ENCODE measurements at places on chromosomes 5 and 9.

DNA sequence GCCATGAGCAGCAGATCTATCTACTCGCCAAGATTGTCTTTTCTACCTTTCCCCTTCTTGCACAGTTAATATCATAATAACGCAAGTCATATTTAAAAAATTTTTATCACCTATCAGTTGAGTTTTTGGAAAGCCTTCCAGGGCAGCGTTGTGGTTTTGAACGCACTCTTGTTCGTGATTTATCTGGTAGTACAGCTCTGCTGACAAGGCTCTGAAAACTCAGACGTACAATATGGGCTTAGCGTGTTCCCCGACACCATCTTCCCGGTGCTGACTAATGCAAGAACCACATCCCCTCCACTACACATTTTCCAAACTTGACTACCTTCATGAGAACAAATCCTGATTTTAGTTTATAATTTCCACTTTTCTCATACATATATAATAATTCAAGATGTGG is 1.6 kb upstream of the NFIL3 start:
- no peak for DNase-seq

GRCh38 chr9:123048748-123049147 is 15.3 kb downstream of the GPR21 start:
- no peak for DNase-seq

GRCh38 chr5:168365581-168366081 is 74.2 kb downstream of the WWC1 start:
- no peak for DNase-seq

- DNase-seq: no peak
Measured at GRCh38 chr5:51669095-51669494, 285.8 kb downstream of the ISL1 start.

DNA sequence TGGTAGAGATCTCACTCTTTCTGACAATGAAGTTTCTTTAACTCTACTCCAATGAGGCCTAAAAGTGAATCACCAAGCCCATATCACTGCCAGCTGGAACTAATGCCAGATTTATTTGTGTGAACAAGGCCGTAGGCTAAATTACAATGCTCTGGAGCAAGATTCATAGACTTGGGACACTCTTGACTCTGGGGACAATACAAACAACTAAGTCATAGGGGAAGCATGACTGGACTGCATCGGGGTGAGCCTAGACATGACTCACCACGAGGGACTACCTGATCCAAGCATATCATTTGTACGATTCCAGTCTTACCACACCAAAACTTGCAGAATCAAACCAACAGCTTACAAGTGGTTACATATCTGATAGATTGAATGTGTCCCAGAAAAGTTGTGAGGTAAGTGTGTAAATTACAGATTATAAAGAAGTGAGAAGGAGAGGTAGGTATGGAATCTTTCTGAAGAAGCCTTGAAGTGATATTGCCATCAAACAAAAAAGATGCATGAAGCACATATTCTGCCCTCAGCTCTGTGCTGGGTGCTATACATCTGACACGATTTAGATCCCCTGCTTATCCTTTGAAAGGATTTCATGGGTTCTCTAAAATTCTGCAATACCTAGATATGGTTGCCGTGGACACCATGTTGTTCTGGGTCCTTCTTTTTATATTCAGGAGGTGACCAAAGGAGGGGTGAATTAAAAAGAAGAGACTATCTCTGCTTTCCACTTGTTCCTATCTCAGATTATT is 199.3 kb upstream of the PDE4D start:
- DNase-seq: peak; percentile 7

DNA sequence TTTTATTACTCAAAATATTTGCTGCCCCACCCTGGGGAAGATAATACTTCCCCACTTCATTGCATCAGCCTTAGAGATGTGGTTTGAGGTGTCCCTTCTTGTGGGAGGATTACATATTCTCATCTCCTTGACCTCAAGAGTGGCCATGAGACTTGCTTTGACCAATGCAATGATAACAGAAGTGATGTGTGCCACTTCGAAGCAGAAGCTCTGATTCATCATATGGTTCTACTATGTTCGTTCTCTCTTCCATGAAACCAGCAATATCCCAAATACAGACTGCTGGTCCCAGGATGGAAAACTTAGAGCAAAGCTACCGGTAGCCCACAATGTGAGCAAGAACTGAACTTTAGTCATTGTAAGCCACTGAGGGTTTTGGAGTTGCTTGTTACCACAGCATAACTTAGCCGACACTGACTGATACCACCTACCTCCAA is 92.0 kb downstream of the THBS4 start:
- DNase-seq: no peak

GRCh38 chr9:105291938-105292337 is 47.5 kb downstream of the SLC44A1 start:
- no peak for DNase-seq

DNA sequence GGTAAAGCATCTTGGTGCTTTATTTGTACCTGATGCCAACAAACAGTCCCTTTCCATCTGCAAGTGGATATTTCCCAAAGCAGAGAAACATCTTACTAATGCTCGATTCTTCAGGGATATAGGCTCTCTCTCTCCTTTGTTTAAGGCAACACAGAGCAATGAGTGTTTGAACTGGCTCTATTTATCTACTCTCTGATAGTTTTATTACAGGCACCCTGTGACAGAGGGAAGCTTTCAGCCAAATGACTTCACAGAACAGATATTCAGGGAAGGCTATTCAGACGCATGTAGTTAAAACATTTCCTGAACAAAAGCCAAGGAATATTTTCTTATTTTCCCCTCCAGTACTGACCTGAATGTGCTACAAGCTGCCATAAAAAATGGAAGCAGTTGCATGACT is 141.8 kb downstream of the YIPF5 start:
- no peak for DNase-seq

DNA sequence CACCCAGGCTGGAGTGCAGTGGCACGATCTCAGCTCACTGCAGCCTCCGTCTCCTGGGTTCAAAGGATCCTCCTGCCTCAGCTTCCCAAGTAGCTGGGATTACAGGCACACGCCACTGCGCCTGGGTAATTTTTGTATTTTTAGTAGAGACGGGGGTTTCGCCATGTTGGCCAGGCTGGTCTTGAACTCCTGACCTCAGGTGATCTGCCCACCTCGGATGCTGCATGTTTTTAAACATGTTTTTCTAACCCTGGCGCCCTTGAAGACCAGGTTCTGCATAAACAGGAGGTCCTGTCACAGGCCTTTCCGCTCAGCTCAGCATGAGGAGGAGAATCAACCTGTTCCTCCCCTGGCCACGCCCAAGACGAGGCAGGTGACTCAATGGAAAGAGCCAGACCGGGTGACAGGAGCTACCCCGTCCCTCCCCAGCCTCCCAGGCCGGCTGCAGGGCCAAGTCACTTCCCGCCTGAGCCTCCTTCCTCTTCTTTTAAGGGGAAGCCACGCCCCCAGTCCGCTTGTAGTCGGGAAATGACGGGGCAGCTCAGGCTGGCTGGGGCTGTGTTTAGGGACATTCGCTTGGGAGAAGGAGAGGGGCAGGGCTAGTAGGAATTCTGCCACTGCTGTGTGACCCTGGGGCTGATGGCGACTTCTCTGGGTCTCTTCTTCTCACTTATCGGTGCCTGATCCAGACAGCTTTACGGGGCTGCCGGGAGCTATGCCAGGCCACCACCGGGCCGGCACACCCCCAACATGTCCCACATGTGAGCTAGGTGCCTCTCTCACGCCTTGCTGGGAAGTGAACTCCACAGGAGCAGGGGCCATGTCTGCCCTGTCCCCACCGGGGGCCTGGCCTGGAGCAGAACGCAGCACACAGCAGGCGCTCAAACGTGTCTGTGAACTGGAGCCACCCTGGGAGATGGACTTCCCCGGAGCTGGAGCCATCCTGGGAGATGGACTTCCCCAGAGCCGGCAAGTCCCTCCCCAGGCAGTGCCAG is 6.1 kb downstream of the NOTCH1 start:
- DNase-seq: no peak

DNA sequence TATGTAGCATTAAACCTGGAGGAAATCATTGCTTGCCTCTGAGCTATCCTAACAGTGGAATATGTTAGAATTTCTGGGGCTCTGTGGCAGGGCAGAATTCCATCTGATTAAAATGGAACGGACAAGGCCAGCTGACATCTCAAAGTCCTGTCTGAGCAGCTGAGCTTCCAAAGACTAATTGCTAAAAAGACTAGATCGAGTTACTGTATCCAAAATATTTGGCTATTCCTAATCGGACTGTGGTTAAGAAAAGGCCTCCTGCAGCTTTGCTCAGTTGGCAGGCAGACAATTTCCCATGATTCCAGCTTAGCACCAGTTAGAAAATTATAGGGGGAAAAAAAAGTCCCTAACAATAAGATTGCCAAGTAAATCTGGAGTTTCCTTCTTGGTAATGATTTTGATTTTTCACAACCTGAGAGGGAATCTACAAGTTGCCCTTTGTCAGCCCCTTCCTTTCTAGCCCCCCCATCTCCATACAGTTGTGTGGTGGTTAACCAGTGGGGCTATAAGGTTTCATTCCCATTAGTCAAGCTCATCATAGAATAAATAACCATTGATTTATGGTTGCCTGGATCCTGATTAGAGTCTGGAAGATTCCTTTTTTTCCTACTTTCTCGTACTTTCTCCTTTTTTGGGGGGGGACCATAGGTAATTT is 26.4 kb downstream of the PTGR1 start:
- no peak for DNase-seq

- no peak for DNase-seq
Measured at GRCh38 chr9:38747067-38747466, 27.1 kb upstream of the FAM240B start.

DNA sequence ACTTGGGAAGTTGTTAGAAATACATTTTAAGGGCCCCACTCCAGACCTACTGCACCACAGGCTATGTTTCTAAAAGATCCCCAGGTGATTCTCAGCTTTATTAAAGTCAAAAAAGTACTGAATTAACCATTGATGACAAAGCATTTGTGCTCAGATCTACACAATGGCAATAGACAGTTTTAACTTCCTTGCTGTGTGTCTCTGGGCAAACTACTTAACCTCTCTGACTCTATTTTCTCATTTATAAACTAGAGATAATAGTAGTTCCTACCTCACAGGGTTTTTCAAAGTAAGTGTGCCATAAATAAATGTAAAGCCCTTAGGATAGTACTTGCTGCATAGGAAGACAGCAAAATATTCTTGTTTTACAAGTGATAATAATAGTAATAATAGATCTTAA is 66.3 kb downstream of the LIX1 start:
- DNase-seq: no peak

- DNase-seq: no peak
Measured at GRCh38 chr5:74052441-74053221, 426.6 kb downstream of the ARHGEF28 start.

DNA sequence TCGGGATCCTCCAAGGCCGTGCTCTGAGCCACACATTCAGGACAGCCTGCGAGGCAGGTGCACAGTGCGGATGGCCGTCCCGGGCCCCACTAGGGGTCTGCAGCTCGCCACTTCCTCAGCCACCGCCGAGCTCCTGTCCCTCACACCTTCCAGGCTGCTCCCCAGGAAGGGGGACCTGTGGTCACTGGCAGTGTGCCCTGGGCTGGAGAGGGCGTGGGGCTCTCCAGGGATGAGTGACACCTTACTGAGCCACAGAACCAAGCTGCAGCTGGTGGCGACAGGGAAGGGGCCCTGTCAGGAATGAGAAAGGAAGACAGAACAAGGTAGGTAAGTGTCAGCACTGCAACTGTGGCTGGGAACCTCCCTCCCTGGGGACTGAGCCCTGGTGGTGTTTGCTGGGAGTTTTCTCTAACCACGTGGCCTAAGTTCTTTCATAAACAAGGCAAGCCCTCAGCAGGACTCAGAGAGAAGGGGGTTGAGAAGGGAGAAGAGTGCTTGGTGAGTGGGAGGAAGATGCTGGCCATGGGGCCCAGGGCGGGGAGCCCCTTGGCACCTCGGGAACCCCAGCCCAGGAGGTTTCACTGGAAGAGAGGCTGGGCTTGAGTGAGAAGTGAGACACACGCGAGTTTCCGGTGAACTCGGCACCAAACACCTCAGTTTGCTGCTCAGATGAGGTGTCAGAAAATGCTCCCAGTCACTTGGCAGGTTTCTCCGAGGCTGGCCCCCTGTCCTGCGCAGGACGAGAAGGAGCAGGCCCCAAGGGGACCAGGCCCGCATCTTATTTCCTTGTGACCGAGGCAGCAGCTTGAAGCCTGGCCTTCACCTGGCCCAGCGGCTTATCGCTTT is 5.2 kb downstream of the IL13 start:
- no peak for DNase-seq

- no peak for DNase-seq
Measured at GRCh38 chr5:174314261-174314660, 268.8 kb downstream of the NSG2 start.

DNA sequence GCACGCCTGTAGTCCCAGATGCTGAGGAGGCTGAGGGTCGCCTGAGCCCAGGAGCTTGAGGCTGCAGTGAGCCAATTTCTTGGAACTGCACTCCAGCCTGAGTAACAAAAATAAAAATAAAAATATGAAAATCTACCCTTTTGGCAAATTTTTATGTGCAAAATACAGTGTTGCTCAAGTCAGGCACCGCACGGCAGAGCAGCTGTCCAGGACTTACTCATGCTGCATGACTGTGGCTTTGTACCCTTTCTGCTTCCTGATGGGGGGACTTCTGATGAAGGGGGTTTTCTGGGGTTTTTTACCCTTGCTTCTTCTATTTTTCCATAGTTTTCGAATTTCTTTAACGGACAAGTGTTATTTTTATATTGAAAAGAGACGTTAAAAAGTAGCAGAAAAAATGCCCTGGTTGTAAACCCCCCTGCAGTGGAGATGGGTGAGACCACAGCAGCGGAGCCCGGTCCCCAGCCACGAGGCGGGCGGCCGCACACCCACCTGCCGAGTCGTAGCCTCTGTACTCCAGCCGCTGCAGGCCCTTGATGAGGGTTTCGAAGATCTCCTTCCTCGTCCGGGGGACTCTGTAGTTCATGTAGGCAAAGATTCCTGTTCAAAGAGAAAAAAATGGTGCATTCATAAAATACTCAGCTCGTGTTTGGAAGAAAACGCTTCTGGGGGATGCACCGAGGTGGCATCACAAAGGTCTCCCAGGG is 15.0 kb downstream of the GFPT2 start:
- no peak for DNase-seq

DNA sequence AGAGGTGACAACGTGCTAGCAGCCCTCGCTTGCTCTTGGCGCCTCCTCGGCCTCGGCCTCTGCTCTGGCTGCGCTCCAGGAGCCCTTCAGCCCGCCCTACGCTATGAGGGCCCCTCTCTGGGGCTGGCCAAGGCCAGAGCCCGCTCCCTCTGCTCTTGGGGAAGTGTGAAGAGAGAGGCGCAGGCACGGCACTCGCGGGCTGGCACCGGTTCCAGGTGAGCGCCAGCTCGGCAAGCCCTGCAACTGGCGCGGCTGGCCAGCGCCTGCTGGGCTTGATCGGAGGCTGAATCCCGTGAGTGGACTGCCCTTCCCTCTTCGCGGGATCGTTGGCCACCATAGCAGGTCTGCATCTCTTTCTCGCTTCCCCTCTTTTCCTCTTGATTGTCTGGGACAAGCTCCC is 298.0 kb upstream of the PTPRD start:
- no peak for DNase-seq

GRCh38 chr5:122019919-122020590 is 58.0 kb downstream of the LOX start:
- no peak for DNase-seq

DNA sequence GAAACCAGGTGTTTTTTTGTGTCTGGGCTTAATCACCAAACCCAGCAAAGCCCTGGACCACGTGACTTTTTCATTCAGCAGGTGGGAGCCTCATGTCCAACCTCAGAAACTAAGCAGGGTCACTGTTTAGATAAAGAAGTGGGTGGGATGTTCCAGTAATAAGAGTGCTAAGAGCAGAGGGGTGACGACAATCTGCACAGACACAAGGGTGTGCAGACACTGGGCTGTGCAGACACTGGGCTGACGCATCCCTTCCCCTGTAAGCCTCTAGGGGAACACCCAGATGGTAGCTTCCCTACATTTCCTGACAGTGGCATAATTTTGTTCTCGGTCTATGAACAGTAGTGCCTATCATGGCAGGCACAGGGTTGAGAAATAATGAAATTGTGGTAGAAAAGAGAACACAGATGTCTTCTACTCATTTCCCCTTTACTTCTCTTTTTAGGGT is 85.1 kb downstream of the SAXO1 start:
- no peak for DNase-seq
